ENCODE measurements at places on chromosomes 12 and 14. TPM values are rescaled to one million over a fixed set of nuclear protein-coding genes. Genes with fewer than 3 reads are reported as not detected.

DNA sequence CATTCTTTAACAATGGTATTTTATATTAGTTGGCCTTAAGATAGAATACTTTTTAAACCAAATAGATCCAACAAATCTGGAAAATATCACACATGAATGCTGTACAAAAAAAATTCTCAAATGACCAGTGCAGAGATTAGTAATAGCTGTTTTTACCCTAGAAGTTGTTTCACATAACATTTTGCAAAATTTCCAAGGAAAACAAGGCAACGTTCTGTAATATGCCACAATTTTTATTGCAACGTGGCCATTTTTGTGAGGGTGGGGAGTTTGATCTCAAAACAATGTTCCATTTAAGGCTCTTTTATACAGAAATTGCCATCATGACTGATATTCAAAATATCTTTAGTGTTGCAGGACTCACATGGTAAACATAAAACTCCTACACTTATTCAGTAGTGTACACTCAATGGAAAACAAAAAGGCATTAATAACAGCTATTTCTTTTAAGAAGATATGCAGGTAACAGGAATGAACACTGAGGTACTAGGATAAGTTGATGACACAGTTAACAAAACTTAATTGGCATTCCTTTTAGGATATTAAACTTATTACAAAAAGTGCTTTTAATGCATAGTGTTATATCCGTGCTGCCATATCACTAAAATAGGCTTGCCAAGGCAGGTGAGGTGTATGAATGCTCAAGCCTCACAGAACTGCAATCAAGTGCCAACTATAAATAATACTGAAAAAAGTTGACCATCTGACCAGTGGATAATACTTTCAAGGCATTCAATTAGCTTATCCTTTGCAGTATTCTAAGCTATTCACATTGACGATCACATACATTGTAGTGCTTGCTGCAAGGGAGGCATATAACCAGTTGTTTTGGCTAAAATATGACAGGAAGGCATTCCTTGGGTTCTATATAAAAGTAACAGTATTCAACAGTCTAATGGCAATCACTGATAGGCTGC is 2.3 kb downstream of the CFL2 start:
- no peak for DNase-seq

GRCh38 chr12:55631733-55632132 is 5.0 kb upstream of the OR10P1 start:
- DNase-seq = no peak

The PPP4R4 gene
- total RNA-seq = not detected

The EML5 gene
- total RNA-seq = 4.1 TPM

The GPR84 gene
- total RNA-seq = 0.60 TPM

All from mucosa of descending colon (tissue), 3 donors.